ENCODE measurements at places on chromosomes 3 and 15.

DNA sequence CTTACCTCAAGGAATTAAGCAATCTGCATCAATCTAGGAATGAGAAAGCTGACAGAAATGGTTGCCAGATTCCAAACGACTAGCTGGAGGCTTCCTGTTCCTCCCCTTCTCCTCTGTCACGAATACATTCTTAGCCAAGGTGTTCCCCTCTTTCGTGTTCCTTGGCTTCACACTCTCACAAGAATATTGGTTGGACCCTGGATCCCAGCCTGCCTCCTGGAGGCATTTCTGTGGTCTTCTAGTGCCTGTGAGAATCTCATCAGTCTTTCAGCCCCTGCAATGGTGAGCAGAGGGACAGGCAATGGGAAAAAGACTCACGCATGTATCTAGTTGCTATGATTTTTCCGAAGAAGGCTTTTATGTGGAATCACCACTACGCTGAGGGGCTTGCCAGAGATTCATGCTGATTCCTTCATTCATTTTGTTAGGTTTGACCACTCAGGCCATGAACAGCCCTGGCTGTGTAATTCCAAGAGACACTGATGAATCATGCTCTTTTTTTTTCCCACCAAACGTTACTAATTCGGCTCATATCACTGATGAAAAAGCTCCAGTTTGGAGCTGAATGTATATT lies 1.6 kb upstream of the P3H2 start:
- H3K27me3 ChIP-seq: no peaks in the 10 kb centered on the region
- peaks cover 11% of the 10 kb centered on the region for H3K4me1 ChIP-seq
- no peak for DNase-seq
- H3K4me3 ChIP-seq: no peak overlapping the region
- no peak overlapping the region for H3K27ac ChIP-seq

GRCh38 chr15:59995568-59996297 lies 8.4 kb upstream of the FOXB1 start:
- H3K4me1 ChIP-seq: no peaks in the 10 kb centered on the region
- H3K27me3 ChIP-seq: peaks cover 70% of the 10 kb centered on the region
- no peak for DNase-seq

DNA sequence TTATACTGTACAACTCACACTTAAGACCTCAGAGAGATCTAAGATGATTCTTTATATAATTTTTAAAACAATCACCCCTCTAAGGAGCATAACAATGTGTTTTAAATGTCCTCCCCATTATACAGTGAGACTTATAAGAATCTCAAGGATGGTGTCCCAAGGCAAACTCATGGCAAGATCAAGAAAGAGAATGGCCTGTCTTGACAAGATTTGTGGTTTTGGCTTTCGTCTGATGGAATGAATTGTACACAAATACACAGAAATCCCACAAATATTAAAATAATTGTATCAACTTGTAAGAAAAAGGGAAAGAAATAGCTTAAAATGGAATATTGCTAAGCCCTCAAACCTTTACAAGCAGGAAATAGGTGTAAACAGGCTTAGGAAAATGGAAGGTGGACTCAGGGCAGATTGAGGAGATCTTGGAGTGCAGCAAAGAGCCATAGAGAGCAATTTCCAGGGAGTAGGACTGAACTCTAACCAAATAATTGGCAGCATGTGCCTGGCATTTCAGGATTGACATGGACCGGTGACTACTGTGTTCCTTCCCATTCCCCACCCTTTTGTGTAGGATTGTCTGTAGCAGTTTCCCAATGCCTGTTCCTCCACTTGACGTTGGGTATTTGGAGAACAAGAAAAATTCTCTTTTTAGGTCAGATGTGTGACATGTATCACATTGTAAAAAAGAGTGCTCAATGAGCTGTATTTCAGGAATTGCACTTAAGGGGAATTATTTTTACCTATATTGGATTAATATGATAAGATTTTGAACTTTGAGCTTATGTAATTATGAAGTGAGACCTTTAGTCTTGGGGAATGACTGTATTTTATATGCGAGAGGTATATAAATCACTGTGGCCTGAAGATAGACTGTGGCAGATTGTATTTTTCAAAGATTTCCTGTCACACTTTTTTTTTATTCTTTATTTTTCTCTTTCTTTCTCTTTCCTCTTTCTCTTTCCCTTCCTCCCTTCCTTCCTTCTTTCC lies 317.8 kb upstream of the SLITRK3 start:
- no peak overlapping the region for H3K4me3 ChIP-seq
- no peaks in the 10 kb centered on the region for H3K36me3 ChIP-seq
- no peak for DNase-seq
- H3K4me1 ChIP-seq: no peaks in the 10 kb centered on the region
- H3K27me3 ChIP-seq: no peaks in the 10 kb centered on the region

DNA sequence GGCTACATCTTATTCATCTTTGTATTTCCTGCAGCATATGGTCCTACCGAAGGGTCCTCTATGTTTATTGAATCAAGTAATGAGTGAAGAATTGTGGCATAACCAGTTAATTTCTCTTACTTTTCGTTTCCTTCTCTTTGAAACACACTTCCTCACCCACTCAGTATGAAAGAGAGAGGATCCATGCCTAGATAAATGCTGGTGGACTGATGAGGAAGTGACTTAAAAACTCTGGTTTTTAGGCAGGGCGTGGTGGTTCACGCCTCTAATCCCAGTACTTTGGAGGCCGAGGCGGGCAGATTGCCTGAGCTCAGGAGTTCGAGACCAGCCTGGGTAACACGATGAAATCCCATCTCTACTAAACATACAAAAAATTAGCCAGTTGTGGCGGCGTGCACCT lies 2.2 kb upstream of the MB21D2 start:
- no peak overlapping the region for H3K4me3 ChIP-seq
- no peaks in the 10 kb centered on the region for H3K36me3 ChIP-seq
- no peaks in the 10 kb centered on the region for H3K4me1 ChIP-seq
- peaks cover 2% of the 10 kb centered on the region for H3K27me3 ChIP-seq
- DNase-seq: no peak

DNA sequence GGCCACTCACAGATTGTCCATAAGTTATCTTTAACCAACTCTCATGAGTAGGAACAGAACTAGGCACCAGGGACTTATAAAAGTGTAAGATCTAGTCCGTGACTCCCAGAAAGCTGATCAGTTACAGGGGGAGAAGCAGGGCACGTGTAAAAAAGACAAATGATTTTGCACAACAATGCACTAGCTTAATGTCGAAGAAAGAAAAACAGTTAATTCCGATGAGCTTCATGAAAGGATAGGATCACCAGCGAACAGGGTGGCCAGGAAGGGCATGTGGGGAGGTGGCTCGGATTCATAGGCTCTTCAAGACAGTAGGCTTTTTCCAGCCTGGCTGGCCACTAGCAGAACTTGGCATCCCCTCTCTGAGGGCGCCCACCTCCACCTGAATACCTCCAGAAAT lies 90.0 kb downstream of the IL5RA start:
- H3K4me1 ChIP-seq: no peaks in the 10 kb centered on the region
- H3K27ac ChIP-seq: no peak overlapping the region
- DNase-seq: no peak
- H3K4me3 ChIP-seq: no peak overlapping the region
- H3K36me3 ChIP-seq: no peaks in the 10 kb centered on the region
- no peaks in the 10 kb centered on the region for H3K27me3 ChIP-seq

- no peaks in the 10 kb centered on the region for H3K27me3 ChIP-seq
- H3K36me3 ChIP-seq: no peaks in the 10 kb centered on the region
- no peak overlapping the region for H3K4me3 ChIP-seq
- peaks cover 25% of the 10 kb centered on the region for H3K4me1 ChIP-seq
- peak; percentile 63 for DNase-seq
Measured at GRCh38 chr3:128383316-128384235, 83.1 kb downstream of the DNAJB8 start.

DNA sequence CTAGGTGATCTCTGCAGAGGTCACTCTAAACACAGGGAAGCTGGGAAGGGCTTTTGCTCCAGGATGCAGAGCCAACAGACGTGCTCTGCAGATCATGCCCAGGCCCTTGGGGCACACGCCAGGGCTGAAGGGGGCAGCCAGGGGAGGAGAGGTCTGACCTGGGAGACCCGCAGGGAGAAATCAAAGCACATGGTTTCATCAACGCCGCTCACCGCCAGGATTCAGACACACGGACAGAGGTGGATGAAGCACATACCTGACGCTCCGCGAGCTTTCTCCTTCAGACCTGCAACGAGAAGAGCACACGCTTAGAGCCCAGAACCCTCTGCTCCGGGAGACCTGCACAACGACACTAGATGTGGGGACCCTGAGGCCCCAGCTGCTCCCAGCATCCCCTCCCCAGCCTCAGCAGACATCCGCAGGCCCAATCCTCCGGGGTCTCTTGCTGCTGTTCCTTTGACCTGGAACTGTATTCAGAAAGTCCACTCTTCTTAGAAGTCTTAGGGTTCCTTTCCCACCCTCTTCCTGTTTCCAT lies 90.7 kb upstream of the IQSEC1 start:
- no peaks in the 10 kb centered on the region for H3K4me1 ChIP-seq
- H3K4me3 ChIP-seq: no peak overlapping the region
- no peaks in the 10 kb centered on the region for H3K36me3 ChIP-seq
